ENCODE measurements at places on chromosomes 1 and 21.

GRCh38 chr1:10516925-10517676 lies 42.4 kb downstream of the PEX14 start:
- no peak for DNase-seq

GRCh38 chr1:156912861-156913808 lies 7.3 kb upstream of the LRRC71 start:
- DNase-seq, result no peak

DNA sequence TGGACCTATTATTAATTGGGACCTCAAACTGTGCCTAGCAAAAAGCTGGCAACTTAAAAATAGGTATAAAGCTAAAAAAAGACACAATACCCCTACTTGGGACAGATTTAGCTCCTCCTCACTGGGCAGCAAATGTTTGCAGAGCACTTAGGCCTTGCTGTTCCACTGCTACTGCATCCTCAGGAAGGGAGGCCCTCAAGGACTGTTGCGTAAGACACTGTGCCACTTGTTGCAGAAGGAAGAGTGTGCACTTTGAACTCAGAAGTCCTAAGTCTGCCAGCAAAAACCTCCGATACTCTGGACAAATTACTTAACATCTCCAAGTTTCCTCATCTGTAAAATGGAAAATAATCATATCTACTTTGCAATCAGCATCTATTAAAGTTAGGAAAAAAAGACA lies 322.9 kb downstream of the BARHL2 start:
- DNase-seq, result no peak

- DNase-seq, result no peak
Observed at GRCh38 chr1:2875707-2876561, 74.4 kb upstream of the TTC34 start.

DNA sequence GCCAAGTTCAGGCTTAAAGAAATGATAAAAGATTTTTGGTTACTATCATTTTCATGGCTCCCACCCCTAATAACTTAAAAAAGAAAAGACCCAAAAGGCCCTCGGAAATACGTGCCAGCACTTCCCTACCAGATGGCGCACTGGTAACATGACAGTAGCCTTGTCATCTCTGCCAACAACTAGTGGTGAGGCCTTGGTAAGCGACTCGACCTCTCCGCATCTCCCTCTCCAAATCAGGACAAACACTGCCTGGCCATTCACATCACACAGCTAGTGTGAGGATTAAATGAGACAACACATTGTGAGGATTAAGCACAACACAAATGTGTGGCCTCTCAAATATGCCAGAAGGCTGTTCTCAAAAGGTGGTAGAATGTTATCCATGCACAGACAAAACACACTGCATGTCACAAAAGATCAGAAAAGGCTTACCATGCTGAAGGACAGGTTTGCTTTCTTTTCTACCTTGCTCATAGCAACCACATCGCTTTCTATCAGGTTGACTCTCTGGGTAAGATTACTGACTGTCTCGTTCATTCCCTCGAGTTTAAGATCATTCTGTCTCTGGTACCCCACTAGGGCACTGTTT lies 16.4 kb downstream of the TEX38 start:
- DNase-seq, result no peak

- no peak for DNase-seq
Observed at GRCh38 chr21:43322805-43323204, 104.1 kb downstream of the SIK1 start.

GRCh38 chr1:22111115-22111514 lies 31.8 kb downstream of the WNT4 start:
- no peak for DNase-seq

DNA sequence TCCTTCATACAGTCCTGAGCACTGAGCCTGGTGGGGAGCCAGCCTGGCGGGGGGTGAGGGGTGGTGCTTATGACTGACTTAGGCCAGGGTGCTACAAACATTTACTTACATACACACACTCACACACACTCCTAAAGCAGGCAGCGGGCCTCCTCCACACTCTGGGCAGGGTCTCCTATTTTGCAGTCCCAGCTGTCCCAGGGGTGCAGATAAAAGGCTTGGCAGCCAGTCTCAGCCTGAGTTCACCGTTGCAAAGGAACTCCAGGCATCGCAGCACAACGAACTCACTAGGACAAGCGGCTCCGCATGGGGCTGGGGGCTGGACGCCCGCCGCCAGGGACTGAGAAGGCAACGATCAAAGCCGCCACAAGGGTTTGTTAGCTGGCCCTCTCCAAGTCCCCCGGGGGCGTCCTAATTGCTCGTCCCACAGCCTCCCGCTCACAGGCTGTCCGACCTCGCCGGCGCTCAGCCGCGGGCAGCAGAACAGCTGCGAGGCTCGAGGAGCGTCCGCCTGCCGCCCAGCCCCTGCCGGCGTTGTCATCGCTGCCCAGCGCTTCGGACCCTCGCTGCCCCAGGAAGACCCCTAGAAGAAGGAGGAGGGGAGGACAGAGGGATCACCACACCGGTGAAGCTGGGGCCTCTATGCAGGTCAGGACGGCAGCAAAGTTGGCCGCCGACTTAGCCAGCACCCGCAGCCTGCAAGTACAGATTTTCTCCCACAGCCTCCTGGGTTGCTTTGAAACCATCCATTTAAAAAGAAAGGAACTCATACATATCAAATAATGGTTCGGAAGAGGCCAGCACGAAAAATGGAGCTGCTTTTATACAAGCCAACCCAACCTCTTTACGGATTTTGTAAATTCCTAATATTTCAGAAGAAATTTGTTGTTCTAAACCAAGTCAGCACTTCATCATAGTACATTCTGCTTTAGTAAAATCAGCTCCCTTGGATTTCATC lies 6.2 kb downstream of the BARHL2 start:
- no peak for DNase-seq

- no peak for DNase-seq
Observed at GRCh38 chr1:78779831-78780230, 130.2 kb downstream of the IFI44 start.

DNA sequence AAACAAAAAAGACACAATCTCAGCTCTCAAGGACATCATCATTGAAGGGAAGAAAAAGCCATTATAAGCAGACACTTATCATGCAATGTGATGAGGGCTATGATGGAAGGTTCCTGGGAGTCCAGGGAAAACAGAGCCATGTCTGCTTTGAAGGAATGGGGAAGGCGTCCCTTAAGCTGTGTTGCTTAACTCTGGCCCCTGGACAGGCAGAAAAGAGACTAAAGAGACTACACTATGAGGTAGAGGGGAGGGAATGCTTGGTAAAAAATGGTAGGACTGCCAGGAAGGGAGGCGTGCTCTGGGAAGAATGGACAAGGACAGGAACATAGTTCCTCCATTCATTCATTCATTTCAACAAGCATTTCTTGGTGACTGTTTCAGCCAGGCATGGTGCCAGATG lies 21.2 kb downstream of the ASAP3 start:
- no peak for DNase-seq

- no peak for DNase-seq
Observed at GRCh38 chr1:232090816-232091215, 464.2 kb downstream of the DISC1 start.

- DNase-seq, result no peak
Observed at GRCh38 chr1:37947364-37947763, 511 bp upstream of the INPP5B start.

- no peak for DNase-seq
Observed at GRCh38 chr1:76585980-76586674, 281.2 kb upstream of the ST6GALNAC5 start.

GRCh38 chr21:39660191-39660980 lies 47.6 kb downstream of the B3GALT5 start:
- DNase-seq, result no peak

DNA sequence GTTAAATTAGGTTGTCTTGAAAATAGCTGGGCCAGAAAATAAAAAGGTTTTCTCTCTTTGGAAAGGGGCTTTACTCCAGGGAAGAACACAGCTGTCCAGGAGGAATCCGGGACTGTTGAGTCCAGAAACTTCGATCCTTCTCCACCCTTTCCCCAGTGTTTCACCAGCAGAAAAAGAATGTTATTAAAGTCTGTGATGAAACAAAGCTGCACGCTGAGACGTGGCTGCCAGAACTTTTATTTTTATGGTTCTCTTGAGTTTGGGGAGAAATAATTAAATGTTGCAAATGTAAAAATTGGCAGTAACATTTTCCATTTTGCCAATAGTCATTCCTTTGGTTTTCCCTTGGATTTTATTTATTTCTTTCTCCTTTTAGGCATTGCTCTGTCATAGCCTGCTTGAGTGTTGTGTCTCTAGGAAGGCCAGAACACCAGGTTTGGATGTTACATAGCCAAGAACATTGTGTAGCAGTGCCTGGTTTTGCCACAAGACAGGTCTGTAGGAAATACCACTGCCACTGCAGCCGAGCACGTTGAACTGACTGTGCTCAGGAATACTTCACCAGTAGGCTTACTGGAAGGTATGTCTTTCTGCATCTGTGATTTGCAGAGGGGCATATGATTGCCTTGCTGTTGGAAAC lies 87.4 kb downstream of the ROR1 start:
- no peak for DNase-seq

GRCh38 chr1:54545916-54546635 lies 2.0 kb upstream of the ACOT11 start:
- no peak for DNase-seq

DNA sequence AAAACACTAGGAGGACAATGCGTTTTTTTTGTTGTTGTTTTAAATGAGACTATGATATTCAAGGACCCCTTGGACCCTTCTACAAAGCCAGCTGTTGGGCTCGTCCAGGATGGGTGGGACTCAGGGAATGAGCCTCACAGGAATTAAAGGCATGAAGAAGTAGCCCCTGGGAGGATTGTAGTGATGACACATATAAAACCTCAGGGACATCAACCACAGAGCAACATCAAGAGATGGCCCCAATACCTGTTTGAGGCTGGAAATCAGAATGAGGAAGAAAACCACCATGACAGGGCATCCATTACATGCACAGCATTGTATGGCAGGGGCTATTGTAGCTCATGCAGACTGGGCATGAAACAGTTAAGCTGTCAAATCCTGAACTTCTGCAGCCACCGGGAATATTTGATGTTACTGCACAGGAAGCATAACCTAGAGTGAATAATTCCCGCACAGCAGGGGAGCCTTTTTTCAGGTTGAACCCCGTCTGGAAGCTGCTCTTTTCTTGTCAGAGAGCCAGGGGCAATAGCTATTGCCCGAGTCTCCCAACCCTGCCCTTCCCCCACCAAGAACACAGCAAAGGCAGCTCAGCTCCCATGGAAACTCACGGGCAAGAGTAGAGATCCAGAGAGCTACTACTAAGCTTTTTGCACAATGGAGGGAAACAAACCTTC lies 140.2 kb upstream of the FGGY start:
- no peak for DNase-seq

- DNase-seq, result peak; percentile 71
Observed at GRCh38 chr1:61081686-61082310, 563 bp upstream of the NFIA start.

DNA sequence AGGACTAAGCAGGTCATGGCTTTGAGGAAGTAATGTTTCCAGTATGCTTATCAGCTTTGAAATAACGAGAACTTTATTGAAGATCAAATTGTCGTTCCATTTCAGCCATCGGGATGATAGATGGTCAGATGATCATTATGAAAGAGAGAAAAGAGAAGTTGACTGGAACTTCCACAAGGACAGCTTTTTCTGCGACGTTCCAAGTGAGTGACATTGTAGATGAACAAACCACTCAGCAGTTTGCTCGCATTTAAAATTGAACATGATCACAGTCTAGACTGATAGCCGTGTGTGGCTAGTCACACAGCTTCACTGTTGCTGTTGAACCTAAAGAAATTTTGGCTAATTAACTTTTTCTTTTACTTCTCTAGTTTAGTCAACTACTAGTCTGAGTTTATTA lies 151.1 kb downstream of the TLR5 start:
- DNase-seq, result no peak

- no peak for DNase-seq
Observed at GRCh38 chr1:155003227-155003765, 694 bp downstream of the ZBTB7B start.

- DNase-seq, result no peak
Observed at GRCh38 chr1:116254776-116255175, 118.3 kb upstream of the ATP1A1 start.

- no peak for DNase-seq
Observed at GRCh38 chr1:183461350-183461749, 10.9 kb upstream of the SMG7 start.

- no peak for DNase-seq
Observed at GRCh38 chr1:201482755-201483154, 13.8 kb upstream of the PHLDA3 start.

DNA sequence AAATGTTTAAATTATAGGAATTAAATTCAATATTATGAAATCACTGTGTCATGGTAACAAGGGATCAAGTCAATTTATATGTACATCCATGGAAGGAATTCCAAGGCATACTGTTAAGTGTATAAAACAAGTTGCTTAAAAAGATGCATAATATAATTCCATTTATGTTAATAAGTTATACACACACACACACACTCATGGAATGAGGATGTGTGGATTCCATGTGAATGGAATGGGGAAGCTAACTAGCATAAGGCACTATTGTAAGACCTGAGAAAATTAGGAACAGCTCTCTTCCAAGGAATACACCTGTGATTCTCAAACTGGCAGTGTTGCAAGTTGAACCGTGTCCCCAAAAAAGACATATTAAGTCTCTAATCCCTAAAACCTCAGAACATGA lies 17.6 kb upstream of the TRAF3IP3 start:
- DNase-seq, result no peak

DNA sequence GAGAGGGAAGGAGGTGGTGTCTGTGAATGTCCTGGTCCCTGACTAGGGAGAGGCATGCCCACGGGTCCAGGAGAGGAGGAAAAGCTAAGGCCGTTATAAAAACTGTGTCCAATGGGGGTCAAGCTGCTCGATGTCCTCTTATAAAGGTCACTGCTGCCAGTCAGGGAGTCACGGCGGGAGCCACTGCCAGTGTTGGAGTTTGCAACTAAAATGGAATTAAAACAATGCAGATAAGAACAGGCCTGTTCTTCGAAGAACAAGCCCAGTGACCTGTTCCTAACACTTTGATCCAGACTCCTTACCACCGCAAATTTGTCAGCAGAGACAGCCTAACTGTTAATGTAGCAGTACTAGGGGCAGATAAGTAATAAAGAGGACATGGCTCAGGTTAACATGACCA lies 56.1 kb upstream of the SDC3 start:
- DNase-seq, result no peak

DNA sequence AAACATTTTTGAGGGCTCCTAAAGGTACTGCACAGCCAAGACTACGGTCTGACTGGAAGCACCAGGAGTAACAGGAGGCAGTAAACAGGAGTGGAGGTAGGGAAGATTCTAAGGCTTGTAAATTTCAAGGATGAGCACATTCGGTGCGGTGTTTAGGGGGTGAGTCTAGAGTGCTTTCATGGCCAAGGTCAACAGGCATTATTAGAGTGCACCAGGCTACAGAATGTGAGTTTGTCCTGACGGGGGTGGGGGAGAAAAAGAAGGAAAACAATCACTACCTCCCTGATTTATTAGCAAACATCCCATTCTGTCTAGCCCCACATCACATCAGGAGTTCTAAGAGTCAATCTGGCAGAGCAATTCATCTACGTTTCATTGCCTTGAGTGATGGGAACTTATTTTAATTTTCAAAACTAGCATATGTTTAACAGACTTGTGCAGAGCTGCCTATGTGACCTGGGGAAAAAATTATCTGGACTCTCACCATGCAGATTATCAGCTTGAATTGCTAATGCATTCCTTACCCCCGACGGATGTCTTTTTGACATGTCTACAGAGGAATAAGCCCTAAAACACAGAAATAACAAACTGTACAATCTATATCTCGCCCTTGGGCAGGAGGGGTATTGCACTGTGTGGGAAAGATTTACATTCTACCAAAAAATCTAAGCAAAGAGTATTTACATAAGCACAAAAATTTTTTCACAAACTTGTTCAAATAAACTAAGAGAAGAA lies 45.0 kb downstream of the APP start:
- no peak for DNase-seq

GRCh38 chr1:221097479-221098281 lies 218.4 kb downstream of the HLX start:
- DNase-seq, result no peak
